ENCODE measurements at places on chromosomes 5 and 9. TPM values are rescaled to one million over a fixed set of nuclear protein-coding genes. Genes with fewer than 3 reads are reported as not detected.

DNA sequence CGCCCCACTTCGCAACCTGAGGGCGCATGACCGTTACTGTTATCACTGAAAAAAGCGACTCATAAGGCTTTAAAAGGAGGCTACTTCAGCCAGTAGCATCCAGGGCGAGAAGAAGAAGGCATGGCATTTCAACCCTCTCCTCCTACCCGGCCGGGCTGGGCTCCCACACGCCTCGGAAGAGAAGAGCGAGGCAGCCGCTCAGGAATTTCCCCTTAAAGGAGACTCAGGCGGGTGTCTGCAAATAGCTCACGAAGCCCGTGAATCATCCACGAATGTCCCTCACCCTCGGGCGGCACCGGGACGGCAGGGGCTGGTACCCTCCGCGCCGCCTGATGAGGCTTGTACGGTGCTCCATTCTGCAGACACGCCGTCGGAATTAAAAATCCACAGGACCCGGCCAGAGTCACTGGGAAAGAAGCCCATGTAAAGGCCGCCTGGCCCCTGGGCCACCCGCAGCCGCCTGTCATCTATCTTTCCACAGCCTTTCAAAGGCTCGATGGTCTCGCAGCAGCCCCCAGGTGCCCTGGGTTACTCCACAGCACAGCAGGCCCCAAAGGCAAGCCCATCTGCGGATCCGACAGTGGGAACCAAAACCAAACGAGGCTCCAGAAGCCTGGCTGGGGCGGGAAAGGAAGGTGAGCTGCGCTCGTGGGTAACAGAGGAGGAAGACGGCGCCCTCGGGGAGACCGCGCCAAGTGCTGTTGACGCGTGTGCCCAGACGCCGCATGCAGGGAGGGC is 11.8 kb downstream of the SLC12A7 start:
- DNase-seq = no peak

DNA sequence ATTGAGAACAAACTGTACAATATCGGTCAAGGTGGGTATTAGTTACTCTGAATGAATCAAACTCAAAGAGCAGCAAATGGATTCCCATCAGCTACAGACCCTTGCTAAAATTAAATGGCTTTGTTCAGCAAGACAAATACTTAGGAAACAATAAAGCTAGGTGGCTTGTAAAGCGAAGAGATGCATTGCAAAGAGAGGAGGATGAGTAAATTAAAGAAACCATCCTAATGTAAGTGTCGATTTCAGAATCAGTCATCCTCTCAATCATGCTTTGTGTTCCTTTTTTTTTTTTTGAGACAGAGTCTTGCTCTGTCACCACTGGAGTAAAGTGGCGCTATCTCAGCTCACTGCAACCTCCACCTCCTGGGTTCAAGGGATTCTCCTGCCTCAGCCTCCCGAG is 359.2 kb upstream of the ZNF462 start:
- DNase-seq = no peak

DNA sequence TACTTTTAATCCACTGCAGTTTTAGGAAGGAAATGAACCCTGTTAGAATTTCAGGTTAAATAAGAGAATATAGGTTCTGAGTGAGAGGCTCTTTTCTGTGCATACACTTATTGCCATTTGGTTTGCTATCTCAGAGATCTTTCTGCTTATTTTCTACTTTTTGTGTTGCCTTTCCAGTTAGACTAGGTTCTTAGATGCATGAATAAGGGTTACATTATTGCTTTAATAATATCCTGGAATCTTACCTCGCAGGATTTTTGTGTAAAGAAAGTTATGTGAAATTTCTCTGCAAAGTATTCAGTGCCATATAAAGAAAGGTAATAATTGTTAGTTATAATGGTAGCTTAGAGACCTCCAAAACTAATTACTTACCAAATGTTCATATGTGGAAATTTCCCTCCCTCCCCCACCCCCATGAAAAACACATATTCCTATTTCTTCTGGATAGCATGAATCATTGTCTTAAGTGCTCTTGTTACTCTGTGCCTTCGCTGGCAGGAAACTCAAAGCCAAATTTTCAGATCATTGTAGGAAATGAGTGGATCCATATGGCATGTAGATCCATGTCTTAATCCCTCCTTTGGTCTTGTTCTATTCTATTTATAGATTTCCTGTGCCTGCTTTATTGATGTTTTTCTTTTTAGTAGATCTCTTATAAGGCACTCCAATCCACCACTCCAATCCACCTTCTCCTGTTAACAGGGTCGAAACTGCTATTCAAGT is 2.7 kb upstream of the APBA1 start:
- no peak for DNase-seq

GRCh38 chr5:6632324-6632887 is 438 bp downstream of the NSUN2 start:
- no peak for DNase-seq

- no peak for DNase-seq
Measured at GRCh38 chr5:17005107-17005828, 69.2 kb upstream of the MYO10 start.

DNA sequence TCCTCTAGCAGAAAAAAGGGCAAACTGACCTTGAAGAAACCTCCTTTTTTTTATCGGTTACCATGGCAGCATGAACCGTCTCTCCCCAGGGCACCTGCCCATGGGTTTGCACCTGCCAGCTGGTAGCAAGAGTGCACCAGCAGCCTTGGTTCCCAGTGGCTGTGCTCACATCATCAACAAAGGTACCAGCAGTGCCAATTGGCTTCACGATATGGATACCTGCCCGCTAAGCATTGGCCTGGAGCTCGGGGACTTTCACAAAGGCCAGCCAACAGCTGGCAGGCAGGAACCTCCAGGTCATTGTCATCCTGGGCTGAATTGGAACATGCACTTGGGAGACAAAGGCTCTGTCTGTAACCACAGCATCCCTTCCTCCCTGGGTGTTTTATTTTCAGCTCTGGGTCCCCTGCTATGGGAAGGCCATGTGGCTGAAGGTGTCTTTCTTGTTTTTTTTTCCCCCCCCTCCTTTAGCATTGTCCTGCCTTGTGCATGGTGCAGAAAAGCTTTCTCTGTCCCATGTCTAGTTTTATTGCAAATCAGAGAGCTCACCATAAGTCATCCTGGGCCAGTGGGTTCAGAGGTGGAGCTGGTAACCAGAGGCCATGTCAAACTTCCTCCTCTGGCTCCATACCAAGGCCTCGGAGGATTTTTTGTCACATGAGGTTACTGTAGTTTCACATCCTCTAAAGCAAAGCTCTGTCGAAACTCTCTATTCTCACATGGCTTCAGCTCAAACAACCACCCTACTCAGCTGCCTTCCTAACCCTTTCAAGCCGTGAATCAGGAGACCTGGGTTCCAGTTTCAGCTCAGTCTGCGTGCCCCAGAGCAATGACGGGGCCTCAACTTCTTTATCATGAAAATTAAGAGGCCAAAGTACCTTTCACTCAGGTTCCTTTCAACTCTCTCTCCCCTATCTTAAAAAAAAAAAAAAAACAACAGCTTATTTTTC is 145.5 kb upstream of the MAP3K1 start:
- no peak for DNase-seq

Gene IL3
- polyA plus RNA-seq = not detected

DNA sequence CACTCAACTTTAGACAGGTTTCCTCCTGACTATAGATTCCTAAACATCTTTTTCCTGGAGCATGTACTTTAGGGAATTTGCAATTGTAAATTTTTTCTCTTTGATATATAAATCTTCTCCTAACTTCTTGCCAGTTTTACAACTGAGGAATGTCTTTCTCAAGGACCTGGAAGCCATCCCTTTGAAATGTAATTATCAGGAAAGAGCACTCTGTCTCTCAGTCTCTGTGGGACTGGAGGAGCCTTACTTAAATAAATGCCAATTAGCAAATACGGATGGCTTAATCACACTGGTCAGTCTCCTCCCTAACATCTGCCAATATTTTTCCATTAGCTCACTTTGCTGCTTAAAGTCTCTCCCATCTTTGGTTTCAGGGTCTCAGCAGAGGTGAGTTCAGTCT is 344.3 kb upstream of the ARRDC3 start:
- no peak for DNase-seq

Gene RASGRF2
- 3.1 TPM for polyA plus RNA-seq

DNA sequence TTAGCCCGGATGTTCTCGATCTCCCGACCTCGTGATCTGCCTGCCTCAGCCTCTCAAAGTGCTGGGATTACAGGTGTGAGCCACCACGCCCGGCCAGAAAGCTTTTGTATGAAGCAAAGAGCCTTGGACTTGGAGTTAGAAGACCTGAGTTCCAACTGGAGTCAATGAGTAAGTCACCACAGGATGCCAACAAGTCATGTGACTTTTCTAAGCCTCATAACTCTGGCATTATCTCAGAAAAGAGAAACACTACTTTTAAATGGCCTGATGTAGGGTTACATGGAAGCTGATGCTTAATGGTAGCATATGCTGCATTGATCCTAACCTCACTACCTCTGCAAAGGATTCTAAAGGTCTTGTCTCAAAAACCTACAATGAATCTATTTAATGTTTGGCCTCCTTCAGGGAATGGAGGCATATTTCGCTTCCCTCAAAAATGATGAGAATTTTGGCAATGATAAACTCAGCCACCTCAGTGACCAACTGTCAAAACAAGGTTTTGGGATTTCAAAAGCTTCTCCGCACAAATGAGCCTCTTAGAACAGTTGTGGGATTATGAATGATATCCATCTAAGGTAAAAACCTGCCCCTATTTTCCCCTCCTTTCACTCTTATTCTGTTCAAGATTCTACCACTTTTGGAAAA is 236.8 kb downstream of the ACTL7B start:
- DNase-seq = no peak

Gene LMBRD2
- polyA plus RNA-seq = 5.7 TPM

Gene ZNF462
- polyA plus RNA-seq = 4.4 TPM

DNA sequence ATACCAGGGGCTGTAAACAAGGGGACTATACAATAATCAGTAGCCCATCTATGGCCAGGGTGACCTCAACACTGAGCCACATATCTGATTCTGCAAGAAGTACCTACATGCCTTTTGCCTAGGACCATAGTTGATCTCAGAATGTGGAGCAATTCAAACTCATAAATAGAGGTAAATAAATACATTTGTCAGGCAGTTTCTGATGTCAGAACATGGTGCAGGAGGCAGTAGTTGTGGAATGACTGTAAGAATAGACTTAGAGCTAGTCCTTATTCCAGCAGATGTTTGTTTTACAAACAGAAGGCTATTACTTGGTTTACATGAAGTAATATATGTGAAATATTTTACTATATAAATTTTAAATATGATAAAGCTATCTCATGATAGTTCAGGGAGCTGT is 330.7 kb upstream of the DAB2 start:
- DNase-seq = no peak

DNA sequence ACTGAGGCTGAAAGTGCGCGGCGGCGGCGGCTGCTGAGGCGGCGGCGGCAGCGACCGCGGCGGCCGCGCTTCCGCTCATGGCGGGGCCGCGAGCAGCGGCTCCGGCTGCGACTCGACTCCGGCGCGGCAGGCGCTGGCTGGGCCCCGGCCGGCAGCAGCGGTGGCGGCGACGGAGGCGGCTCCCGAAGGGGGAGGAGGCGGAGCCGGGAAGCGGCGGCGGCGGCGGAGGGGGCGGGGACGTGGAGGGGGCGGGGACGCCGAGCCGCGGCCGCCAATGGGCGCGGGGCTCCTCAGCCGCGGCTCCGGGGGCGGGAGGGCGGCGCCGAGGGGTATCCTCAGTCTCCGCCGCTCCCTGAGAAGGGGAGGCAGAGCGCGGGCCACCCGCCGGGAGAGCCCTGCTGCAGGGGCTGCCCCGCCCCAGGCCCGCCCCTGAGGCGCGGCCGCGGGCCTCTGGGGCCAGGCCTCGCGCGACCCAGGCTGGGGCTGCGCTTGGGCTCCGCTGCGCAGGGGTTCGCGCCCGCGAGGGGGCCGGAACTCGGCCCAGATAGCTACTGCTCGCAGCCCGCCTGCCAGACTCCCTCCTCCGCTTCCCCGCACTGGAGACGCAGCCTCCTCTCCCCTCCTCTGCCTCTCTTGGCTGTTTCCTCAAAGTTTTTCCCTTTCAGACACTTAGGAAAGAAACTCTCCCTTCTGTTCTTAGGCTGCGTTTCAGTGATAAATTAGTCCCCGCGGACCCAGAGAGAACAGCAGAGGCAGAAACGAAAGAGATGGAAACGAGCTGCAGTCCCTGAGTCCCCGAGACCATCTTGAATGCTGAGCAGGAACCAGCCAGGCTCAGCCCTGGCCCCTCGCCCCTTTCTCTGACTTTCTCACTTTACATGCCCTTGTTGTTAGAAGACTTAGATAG is 85.0 kb upstream of the MELK start:
- peak; percentile 77 for DNase-seq

Gene C7
- 609 TPM for polyA plus RNA-seq

DNA sequence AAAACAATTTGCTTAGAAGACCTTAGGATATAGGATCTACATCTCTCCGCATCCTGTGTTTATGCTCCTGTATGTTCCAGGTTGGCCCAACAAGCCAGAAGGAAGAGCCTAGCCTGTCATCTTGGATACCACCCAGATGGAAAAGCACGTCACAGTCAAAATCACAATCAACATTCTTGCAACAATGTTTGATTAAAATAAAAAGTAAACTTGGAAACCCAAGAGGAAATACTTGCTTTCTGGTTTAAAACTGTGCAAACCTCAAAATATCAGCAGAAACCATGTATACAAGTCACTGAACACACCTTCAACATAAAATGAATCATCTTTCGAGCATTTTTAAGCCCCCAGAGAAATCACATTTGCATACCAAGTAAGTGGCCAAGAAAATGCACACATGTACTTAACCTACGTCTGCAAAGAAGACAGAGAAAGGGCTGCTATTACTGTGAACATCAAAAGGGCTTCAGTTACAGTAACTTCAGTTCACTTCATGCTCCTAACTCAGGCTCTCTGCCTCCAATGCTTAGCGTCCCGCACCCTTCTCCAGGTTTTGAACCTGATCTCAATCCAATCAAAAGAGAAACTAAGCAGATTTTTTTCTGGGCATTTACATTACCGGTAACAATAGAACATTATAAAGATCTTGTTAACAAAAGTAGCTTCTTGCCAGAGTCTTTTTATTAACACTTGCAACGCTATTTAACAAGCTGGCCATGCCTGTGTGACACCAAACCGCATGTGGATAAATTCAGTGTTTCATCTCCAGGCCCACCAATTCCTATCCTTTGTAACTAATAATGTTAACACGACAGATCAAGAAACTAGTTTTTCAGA is 1.3 kb downstream of the ENC1 start:
- DNase-seq = no peak

Measured in urinary bladder (tissue), 4 donors.